ENCODE measurements at places on chromosomes 16 and 17. TPM values are rescaled to one million over a fixed set of nuclear protein-coding genes. Genes with fewer than 3 reads are reported as not detected.

GRCh38 chr16:31145398-31145990 lies 4.4 kb downstream of the PRSS36 start:
- H3K4me3 ChIP-seq = no peak overlapping the region
- DNase-seq = no peak
- H3K27ac ChIP-seq = no peak overlapping the region
- peaks cover 23% of the 10 kb centered on the region for H3K4me1 ChIP-seq

GRCh38 chr17:44536090-44536953 lies 21.0 kb upstream of the FZD2 start:
- no peaks in the 10 kb centered on the region for H3K27me3 ChIP-seq
- DNase-seq = no peak
- no peaks in the 10 kb centered on the region for H3K4me1 ChIP-seq
- no peak overlapping the region for H3K27ac ChIP-seq

The PRAC1 gene
- total RNA-seq = not detected

DNA sequence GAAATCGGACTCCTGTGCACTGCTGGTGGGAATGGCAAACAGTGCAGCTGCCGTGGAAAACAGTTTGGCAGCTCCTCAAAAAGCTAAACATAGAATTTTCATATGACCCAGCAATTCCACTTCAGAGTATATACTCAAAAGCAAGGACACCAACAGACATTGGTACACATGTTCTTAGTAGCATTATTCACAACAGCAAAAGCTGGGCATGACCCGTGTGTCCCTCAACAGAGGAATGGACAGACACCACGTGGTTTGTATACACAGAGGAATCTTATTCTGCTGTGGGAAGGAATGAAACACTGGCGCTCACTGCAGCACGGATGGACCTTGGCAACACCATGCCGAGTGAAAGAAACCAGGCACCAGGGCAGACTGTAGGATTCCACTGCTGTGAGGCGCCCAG lies 16.0 kb downstream of the NPTX1 start:
- H3K4me3 ChIP-seq = no peak overlapping the region
- H3K36me3 ChIP-seq = no peaks in the 10 kb centered on the region
- peaks cover under 1% of the 10 kb centered on the region for H3K4me1 ChIP-seq
- H3K27me3 ChIP-seq = no peaks in the 10 kb centered on the region
- DNase-seq = no peak

DNA sequence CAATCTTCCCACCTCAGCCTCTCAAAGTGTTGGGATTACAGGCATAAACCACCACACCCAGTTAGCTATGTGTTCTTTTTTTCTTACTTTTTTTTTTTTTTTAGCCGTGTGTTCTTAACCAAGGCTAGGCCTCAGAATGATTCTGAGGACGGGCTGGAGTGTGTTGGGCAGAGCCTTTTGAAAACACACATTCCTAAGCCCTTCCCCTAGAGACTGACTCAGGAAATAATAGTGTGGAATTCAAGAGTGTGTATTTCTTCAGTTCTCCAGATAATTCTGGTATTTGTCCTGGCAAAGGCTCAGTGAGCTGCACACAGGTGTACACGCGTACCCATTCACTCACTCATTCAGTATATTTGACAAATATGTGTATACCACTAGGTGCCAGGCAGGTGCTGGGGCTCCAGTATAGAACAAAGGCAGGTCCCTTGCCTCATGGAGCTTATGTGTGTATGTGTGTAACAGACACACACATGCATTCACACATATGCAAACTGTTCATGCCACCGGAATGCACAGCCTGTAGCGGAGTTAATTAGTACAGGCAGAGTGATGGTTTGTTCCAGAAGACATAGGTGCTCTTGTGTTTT lies 19.4 kb upstream of the NFATC3 start:
- no peaks in the 10 kb centered on the region for H3K36me3 ChIP-seq
- peaks cover 11% of the 10 kb centered on the region for H3K4me1 ChIP-seq
- H3K4me3 ChIP-seq = no peak overlapping the region
- no peaks in the 10 kb centered on the region for H3K27me3 ChIP-seq
- DNase-seq = no peak
- no peak overlapping the region for H3K27ac ChIP-seq

DNA sequence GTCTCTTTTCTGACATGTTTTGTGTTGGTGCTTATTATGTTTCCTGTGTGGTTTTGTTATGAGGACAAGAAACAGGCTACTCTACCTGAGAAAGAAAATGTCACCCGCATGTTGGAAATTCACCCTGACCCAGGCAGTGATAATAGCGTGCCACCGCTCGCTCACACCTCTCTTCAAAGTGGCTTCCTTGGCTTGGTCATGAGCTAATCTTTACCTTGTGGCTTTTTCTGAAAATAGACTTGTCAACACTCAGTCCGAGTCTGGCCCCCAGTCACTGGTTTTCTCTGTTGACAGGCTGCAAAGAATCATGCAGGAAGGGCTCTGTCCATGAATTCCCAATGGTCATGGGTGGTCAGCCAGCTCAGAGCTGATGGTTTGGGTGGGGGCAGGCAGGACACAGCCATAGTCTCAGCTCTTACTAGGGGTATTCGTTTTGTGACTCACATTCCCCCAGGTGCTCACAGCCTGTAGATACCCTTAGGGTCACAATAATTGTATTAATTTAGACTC lies 121.3 kb upstream of the CACNG5 start:
- H3K4me3 ChIP-seq = no peak overlapping the region
- H3K4me1 ChIP-seq = no peaks in the 10 kb centered on the region
- no peaks in the 10 kb centered on the region for H3K36me3 ChIP-seq
- DNase-seq = no peak

The TIGD7 gene
- total RNA-seq = 1.8 TPM

DNA sequence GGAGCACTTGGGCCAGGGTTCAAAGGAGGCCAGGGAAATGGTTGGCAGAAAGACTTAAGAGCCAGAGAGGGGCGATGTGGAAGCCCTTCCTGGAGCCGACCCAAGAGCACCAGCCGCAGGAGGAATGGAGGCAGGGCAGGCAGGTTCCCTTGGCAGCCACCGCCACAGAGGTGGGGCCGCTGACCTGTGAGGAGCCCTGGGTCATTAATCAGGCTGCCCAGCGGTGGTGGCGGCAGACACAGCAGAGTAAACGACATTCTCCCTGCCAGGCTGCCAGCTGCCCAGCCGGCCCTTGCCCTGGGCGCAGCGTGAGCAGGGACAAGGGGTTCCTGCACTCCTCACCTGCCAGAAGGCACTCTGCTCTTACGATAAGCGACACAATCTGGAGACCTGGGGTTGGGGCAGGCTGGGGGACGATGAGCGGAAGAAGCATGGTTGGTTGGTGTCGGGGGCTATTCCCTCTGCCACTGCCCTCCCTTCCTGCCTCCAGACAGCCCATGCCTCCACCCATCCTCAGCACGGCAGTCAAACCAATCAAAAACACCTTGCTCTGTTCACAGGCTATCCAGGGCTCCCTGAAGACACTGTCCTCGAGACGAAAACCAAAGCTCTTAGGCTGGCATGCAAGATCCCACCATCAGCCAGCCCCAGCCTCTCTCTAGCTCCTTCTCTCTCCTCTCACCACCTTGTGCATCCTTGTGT lies 40.9 kb downstream of the PLXDC1 start:
- H3K4me3 ChIP-seq = no peak overlapping the region
- no peak overlapping the region for H3K27ac ChIP-seq
- H3K4me1 ChIP-seq = peaks cover 12% of the 10 kb centered on the region
- H3K36me3 ChIP-seq = no peaks in the 10 kb centered on the region
- DNase-seq = no peak

The HEATR3 gene
- total RNA-seq = 24.3 TPM

- no peak overlapping the region for H3K27ac ChIP-seq
- H3K36me3 ChIP-seq = no peaks in the 10 kb centered on the region
- no peak for DNase-seq
- H3K4me1 ChIP-seq = no peaks in the 10 kb centered on the region
Measured at GRCh38 chr16:27670071-27670810, 120.3 kb downstream of the KATNIP start.

GRCh38 chr17:4497101-4497824 lies 1.4 kb upstream of the SPNS2 start:
- no peak overlapping the region for H3K4me3 ChIP-seq
- no peaks in the 10 kb centered on the region for H3K27me3 ChIP-seq
- peaks cover 43% of the 10 kb centered on the region for H3K4me1 ChIP-seq
- no peaks in the 10 kb centered on the region for H3K36me3 ChIP-seq
- peak overlapping the region; percentile 86 for H3K27ac ChIP-seq
- DNase-seq = no peak

DNA sequence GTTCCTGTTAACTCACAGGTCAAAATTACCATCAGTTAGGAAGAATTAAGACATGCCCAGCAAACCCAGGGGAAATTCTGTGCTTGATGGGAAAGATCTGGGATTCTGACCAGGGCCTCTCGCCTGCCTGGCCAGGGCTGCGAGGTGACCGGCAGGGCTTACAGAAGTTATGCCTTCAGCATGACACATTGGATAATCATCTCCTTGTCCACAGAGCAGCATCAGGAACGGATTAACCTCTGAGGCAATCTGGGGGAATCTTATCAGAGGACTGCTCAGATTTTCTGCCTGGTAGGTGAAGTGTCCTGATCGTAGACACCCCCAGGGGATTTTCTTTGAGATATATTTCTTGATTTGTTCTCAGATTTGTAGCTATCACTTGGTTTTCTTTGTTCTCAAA lies 172.5 kb downstream of the HS3ST3A1 start:
- H3K27me3 ChIP-seq = no peaks in the 10 kb centered on the region
- no peak overlapping the region for H3K4me3 ChIP-seq
- H3K36me3 ChIP-seq = no peaks in the 10 kb centered on the region
- no peak overlapping the region for H3K27ac ChIP-seq
- DNase-seq = no peak
- H3K4me1 ChIP-seq = no peaks in the 10 kb centered on the region
